ENCODE measurements at places on chromosomes 4 and X.

GRCh38 chrX:39900777-39901170 is 197.0 kb downstream of the BCOR start:
- DNase-seq: no peak

DNA sequence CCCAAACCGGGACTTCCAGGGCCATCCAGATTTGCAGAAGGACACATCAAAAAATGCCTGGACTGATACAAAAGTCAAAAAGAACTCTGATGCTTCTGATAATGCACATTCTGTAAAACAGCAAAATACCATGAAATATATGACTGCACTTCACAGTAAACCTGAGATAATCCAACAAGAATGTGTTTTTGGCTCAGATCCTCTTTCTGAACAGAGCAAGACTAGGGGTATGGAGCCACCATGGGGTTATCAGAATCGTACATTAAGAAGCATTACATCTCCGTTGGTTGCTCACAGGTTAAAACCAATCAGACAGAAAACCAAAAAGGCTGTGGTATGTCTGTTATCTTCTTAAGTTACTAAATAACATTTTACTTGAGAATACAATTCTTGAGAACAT is 9.2 kb downstream of the PLK4 start:
- no peak for DNase-seq

DNA sequence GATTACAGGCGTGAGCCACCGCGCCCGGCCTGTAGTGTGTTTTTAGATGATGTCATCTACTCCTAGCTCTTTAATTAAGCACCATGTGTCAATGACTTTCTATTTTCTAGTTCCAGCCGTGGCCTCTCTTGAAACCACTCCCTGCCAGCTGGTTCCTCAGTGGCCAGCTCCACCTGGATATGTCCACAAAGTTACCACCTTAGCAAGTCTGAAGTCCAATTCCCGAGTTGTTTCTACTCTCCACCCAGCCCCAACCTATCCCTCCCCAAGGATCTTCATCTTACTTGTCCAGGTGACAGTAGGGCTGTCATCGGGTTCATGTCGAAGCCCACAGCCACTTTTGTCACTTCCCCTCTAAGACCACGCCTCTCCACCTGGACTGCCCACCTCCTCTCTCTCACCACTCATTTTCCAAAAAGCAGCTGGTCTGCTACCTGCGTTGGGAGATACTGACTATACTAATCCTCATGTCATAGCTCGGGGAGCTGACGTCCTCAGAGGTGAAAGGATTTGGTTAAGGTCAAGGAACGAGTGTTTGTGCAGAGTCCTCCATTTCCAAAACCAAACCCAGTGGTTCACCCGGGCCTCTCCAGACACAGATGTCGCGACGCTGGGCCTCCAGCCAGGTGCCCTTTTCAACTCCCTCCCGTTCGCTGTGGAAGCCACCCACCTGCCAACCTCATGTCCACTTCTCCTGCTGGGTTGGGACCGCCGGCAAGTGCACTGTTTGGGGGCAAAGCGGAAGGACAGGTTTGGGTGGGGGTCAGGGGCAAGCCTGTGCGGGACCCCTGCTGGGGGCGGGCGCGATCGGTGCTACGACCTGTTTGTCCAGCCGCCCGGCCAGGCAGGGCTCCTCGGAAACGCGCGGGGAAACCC is 704 bp downstream of the FAM3A start:
- no peak for DNase-seq

- no peak for DNase-seq
These were observed 82.4 kb upstream of the BMP3 start for GRCh38 chr4:80948141-80948540.

GRCh38 chr4:19700992-19701391 is 550.7 kb upstream of the SLIT2 start:
- no peak for DNase-seq

DNA sequence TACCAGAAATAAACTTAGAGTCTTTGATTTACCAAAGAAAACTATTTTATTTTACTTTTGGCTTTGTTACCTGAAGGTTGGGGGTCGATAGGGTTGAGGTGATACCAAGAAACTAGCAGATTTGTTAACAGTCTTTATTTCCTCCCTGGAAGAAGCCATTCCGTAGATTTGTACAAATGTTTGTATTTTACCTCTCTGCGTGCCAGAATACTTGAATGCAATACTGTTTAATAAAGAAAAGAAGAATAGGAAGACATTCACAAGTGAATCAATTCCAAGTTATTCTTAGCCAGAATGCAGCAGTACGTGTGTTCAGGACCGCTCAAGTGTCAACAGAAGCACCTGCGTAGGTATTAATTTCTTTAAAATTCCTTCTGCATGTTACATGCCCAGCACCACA is 260.3 kb upstream of the TENM3 start:
- no peak for DNase-seq

- DNase-seq: peak; percentile 14
These were observed 124.2 kb upstream of the MBNL3 start for GRCh38 chrX:132612821-132613564.

DNA sequence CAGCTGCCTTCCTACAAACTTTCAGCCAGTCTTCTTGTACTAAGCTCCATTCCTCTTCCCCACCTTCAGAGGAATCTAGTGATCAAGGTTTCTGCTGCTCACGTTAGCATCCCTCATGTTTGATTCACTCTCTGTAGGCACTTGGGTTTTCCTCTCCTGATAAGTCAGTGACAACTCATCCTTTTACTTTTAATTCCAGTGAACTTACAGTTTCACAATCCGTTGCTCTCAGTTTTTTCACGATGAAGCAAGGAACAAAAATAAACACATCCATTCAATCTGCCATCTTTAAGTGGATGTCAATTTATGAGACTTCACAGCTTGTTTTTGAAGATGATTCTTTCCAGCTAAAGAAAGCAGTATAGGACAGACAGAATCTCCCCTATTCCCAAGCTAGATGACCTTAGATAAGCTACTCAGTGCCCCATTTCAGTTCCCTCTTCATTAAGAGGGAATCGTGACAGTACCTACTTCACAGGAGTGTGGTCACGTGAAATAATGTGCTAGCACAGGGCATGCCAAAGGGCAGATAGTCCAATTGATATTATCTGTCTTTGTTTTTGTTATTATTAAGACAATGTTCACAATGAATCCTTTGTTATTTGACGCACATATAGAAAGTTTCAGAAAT is 234.3 kb downstream of the PALLD start:
- DNase-seq: no peak

GRCh38 chr4:136012220-136012619 is 1520.1 kb downstream of the PCDH18 start:
- DNase-seq: no peak

DNA sequence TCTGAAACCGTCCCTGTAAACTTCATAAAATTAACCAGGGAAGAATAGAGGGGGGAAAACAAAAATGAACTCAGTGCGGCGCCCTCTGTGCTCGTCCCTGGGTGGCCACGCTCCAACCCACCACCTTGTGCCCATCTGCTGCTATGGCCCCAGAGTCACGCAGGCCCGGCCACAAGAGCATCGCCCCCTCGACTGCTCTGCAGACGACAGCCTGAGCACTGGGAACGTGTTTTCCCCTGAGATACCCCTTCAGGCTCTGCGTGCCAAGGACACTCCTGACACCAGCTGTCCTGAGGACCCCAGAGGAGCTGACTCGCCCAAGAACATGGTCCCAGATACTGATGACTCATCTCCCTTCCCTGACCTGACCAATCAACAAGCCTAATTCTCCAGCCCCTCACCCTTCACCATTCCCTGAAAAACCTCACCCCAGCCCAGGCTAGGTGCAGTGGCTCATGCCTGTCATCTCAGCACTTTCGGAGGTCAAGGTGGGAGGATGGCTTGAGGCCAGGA is 64.1 kb upstream of the GPR78 start:
- DNase-seq: no peak

DNA sequence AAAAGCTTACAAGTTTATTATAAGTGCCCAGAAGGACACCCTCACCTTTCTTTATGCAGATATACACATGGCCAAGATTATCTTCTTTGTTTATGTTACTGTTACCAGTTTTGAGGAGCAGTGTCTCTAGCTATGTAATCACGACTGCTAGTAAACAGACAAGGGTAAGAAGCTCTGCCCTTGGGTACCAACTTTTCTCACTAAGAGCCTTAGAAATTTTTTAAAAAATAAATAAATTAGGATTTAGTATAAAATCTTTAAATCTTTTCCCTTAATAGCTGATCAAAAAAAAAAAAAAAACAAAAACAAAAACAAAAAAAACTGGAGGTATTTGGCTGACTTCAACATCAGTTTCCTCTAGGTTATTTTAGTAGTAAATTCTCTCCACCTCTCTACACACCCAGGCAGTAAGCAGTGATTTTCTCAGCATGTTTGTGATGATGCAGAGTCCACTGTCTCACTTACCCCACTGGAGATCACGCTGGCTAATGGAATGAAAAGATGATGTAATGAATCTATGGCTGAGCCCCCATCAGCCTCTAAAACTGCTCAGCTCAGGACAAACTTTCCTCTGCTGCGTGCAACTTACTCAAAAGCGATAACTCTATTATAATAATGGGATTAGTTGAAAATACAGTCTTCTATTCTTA is 125.9 kb downstream of the FRYL start:
- DNase-seq: no peak

DNA sequence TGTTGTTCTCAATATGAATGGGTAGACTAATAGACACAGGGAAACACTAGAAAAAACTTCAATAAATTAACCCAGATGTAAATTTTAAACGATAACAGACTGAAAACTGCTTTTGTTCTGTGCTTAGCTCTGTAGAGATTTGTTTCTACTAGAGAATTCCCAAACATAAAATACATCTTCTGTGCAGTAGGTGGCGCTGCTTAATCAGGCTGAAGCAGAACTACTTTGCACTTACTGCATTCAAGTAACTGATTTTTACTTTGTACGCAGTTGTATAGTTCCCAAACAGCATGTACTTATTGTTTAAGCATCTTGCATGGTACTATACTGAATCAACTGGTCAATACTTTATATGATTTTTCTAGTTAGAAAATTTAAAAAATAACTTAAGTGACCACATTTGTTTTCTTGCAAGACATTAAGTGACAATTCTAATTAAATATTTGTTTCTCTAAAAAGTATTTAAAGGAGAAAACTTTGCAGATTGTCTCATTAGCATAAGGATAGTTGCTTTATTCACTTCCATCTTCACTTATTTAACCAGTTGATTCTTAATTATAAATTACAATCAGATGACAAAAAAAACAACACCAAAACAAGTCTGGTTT is 490.6 kb downstream of the IL15 start:
- peak; percentile 22 for DNase-seq
